Posterior vena cava (tissue), 2 donors: ENCODE measurements at places on chromosomes 1 and 21. TPM values are rescaled to one million over a fixed set of nuclear protein-coding genes. Genes with fewer than 3 reads are reported as not detected.

EDN2 gene
- total RNA-seq, result not detected

S100A4 gene
- total RNA-seq, result 472 TPM

CHODL gene
- 0.24 TPM for total RNA-seq

CAPN9 gene
- total RNA-seq, result not detected

POLR3GL gene
- total RNA-seq, result 23.8 TPM

SEC16B gene
- 2.6 TPM for total RNA-seq

SEMA4A gene
- 8.0 TPM for total RNA-seq

VCAM1 gene
- 17.3 TPM for total RNA-seq

CFAP45 gene
- total RNA-seq, result 1.2 TPM

SLAMF8 gene
- total RNA-seq, result 4.8 TPM

RAD54L gene
- total RNA-seq, result 0.60 TPM

TEDDM1 gene
- not detected for total RNA-seq

NFASC gene
- 57.1 TPM for total RNA-seq

MAP3K21 gene
- total RNA-seq, result 0.19 TPM

VWA5B1 gene
- total RNA-seq, result not detected

METTL13 gene
- total RNA-seq, result 14.8 TPM

GCSAML gene
- 0.60 TPM for total RNA-seq

RBM34 gene
- total RNA-seq, result 57.7 TPM

IFNGR2 gene
- total RNA-seq, result 51.0 TPM

SHISA4 gene
- total RNA-seq, result 44.4 TPM

LRRC38 gene
- total RNA-seq, result not detected

HSD3B1 gene
- total RNA-seq, result not detected

FNDC5 gene
- 5.0 TPM for total RNA-seq

GPR25 gene
- not detected for total RNA-seq

NOS1AP gene
- 5.0 TPM for total RNA-seq

ALX3 gene
- total RNA-seq, result not detected

OR2T11 gene
- not detected for total RNA-seq

RAVER2 gene
- total RNA-seq, result 11.5 TPM

ANKRD65 gene
- 2.4 TPM for total RNA-seq

NR0B2 gene
- not detected for total RNA-seq

C1orf94 gene
- not detected for total RNA-seq

HNRNPU gene
- total RNA-seq, result 186 TPM

RNF207 gene
- 8.6 TPM for total RNA-seq

TRABD2B gene
- total RNA-seq, result 10.5 TPM

GJA9 gene
- total RNA-seq, result not detected
